ENCODE measurements at places on chromosomes 2 and 18. TPM values are rescaled to one million over a fixed set of nuclear protein-coding genes. Genes with fewer than 3 reads are reported as not detected.

The TMEM17 gene
- total RNA-seq: 2.6 TPM

The LIPG gene
- total RNA-seq: 57.8 TPM

The PCARE gene
- not detected for total RNA-seq

- DNase-seq: peak; percentile 24
- peaks cover 17% of the 10 kb centered on the region for H3K27me3 ChIP-seq
- no peak overlapping the region for H3K4me3 ChIP-seq
- H3K4me1 ChIP-seq: no peaks in the 10 kb centered on the region
Observed at GRCh38 chr2:71851094-71851750, 296.4 kb downstream of the CYP26B1 start.

DNA sequence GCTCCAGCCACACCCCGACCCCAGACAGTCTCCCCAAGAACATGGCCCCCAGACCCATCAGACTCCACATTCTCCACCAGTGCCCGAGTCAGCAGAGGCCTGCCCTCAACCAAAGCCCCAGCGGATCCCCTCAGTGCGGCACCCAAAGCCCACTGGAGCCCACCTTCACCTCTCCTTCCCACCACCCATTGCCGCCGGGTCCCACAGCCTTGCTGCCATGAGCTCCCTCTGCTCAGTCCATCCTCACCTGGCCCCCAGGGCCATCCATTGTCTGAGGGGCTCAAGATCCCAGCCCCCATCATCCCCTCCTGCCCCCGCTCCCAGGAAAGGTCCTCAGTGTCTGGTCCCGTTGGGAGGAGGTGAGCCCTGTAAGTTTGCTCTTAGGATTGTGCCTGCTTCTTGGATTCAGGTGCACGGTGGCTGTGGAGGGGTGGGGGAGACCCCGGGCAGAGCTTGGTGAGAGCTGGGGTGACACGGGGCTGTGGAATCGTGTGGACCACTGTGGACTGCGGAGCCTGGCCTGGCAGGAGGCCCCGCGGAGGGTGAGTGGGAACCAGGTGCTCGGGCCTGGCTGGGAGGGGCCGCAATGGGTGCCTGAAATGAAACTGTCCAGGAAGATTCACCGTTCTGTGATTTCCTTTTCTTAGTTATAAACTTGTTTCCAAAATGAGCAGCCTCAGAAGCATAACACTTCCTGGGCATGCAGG is 32.7 kb upstream of the GPC1 start:
- H3K36me3 ChIP-seq: no peaks in the 10 kb centered on the region
- no peaks in the 10 kb centered on the region for H3K4me1 ChIP-seq
- DNase-seq: no peak
- no peak overlapping the region for H3K27ac ChIP-seq
- H3K4me3 ChIP-seq: no peak overlapping the region
- H3K27me3 ChIP-seq: no peaks in the 10 kb centered on the region

- no peak overlapping the region for H3K4me3 ChIP-seq
- H3K27me3 ChIP-seq: peaks cover 58% of the 10 kb centered on the region
- no peaks in the 10 kb centered on the region for H3K4me1 ChIP-seq
- DNase-seq: no peak
Observed at GRCh38 chr2:141513853-141514252, 617.0 kb downstream of the LRP1B start.

DNA sequence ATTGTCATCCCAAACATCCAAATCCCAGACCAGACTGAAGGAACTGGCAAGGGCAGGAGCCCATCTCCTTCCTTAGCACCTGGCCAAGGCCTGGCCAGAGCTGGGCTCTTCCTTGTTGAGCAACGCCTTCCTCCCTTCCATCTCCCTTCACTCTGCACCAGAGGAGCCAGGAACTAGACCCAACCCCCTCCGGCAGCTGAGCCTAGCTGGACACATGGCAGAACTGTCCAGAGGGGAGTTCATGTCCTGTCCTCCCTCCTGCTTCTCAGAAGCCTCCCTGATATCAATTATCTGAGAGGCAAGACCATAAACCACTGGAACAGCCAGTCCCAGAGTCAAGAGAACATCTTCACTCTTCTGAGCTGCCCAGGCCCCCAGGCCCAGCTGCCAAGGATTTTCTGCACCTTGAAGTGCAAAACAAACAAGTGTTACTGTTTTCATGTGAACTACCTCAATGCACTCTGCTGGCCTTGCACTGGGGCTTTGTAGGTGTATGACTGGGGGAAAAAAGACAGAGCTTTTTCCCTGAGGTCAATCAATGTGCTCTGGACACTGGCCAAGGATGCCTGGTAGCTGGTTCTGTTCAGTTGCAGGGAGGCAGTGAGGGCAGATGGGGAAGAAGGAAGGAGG is 107.6 kb upstream of the MSH6 start:
- H3K27ac ChIP-seq: no peak overlapping the region
- no peak overlapping the region for H3K4me3 ChIP-seq
- H3K27me3 ChIP-seq: peaks cover 6% of the 10 kb centered on the region
- no peaks in the 10 kb centered on the region for H3K4me1 ChIP-seq
- no peaks in the 10 kb centered on the region for H3K36me3 ChIP-seq

DNA sequence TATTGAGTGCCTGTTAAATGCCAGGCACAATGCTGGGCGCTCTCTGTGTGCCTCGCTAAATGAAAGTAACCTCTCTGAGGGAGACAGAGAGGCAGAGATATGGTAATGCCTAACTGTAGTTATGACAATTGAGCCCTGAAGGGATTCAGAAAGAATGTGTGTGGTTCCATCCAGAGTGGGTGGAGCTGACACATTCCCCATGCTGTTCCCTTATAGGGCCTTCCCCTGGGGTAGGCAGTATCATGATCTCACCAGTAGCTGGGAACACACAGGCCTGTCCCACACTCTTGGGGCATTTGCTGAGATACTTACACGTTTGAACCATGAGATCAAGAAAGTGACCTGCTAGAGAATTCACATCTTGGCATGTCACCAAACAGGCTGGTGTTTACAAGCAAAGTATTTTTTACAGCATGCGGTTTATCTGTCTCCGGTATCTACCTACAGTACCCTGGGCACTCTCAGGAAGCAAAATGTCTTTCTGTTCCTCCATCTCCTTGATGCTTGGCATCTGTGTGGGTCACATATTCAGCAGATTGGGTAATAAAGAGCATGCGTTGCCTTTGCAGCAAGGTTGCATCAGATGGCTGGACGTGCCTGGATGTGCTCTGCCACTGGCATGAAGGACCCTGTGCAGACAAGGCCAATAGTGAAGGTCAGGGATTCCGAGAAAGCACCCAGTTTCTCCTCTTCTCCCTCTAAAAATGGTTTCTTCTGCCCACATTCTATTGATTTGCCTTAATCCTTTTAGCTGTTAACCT is 9.4 kb downstream of the CTIF start:
- H3K27ac ChIP-seq: peak overlapping the region; percentile 95
- peak; percentile 91 for DNase-seq
- no peaks in the 10 kb centered on the region for H3K27me3 ChIP-seq
- peaks cover 53% of the 10 kb centered on the region for H3K4me1 ChIP-seq

DNA sequence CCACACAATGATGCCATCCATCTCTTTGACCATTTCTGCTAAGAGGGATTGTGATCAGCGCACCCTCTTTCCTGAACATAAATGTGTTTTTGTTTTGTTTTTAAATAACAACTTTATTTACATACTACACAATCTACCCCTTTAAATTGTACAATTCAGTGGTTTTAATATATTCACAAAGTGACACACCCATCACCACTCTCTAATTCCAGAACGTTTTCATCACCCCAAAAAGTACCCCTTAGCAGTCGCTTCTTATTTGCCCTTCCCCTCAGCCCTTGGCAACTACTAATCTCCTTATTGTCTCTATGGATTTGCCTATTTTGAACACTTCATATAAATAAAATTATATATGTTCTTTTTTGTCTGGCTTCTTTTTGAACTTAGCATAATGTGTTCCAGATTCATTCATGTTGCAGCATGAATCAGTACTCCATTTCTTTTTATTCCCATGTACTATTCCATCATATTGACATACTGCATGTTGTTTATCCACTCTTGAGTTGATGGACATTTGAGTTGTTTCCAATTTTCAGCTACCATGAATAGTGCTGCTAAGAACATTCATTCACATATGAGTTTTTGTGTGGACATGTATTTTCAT is 150.9 kb upstream of the NABP1 start:
- no peaks in the 10 kb centered on the region for H3K36me3 ChIP-seq
- H3K4me1 ChIP-seq: no peaks in the 10 kb centered on the region
- DNase-seq: no peak
- H3K27me3 ChIP-seq: no peaks in the 10 kb centered on the region

DNA sequence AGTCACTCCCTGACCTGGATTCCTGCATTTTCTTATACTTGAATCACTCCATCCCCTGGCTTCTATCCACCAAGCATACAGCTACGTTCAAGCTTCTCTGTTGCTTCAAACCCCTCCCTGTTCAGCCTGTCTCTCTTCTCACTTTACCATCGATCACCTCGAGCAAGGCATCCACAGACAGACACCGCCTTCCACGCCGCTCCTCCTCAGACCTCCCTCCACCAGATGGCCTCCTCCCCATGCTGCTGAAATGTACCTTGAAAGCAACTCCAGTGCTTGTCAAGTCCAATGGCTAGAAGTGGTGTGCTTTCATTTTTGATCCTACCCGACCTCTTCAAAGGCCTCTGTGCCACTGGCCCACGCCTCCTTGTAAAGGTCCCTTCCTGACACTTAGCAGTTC is 131.3 kb upstream of the ACAA2 start:
- H3K4me3 ChIP-seq: no peak overlapping the region
- H3K27ac ChIP-seq: no peak overlapping the region
- H3K27me3 ChIP-seq: no peaks in the 10 kb centered on the region
- DNase-seq: no peak
- no peaks in the 10 kb centered on the region for H3K4me1 ChIP-seq

DNA sequence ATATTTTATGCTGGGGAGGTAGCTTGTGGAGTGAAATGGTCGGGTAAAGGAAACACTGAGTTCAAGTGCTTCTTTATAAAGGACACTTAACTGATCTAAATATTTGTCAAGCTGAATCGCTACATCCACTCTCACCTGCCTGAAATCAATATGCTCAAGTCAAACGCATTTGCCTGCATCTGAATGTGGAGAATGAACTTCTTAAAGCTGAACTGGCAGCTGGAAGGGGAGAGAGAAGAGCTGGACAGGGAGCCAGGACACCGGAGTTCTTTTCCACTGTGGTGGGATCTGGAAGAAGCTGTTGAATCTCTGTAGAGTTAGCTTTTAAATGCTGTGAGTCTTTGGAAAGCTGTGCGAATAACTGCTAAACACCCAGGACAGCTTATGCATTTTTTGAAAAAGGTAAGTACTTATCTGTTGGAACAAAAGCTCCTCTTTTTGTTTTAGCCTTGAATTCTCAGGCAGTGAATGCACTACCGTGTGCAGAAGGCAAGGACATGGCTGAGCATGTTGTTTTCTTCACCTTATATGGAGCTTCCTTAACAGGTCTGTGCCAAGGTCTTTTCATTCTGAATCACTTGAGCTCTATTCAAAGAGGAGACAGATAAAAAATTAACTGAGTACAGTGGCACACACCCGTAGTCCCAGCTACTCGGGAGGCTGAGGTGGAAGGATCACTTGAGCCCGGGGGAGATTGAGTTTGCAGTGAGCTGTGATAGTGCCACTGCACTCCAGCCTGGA is 74.2 kb upstream of the KLF7 start:
- peak; percentile 83 for DNase-seq
- no peak overlapping the region for H3K4me3 ChIP-seq
- no peaks in the 10 kb centered on the region for H3K36me3 ChIP-seq
- H3K4me1 ChIP-seq: peaks cover 18% of the 10 kb centered on the region

GRCh38 chr2:146209842-146210275 is 1635.0 kb upstream of the ACVR2A start:
- H3K36me3 ChIP-seq: no peaks in the 10 kb centered on the region
- H3K4me1 ChIP-seq: no peaks in the 10 kb centered on the region
- no peak for DNase-seq
- H3K27ac ChIP-seq: no peak overlapping the region

- no peaks in the 10 kb centered on the region for H3K36me3 ChIP-seq
- no peak overlapping the region for H3K27ac ChIP-seq
- DNase-seq: no peak
- H3K27me3 ChIP-seq: no peaks in the 10 kb centered on the region
- H3K4me3 ChIP-seq: no peak overlapping the region
Observed at GRCh38 chr2:133412694-133413093, 155.6 kb downstream of the NCKAP5 start.

GRCh38 chr2:47833516-47833968 is 50.6 kb downstream of the MSH6 start:
- no peak overlapping the region for H3K4me3 ChIP-seq
- H3K27me3 ChIP-seq: no peaks in the 10 kb centered on the region
- H3K36me3 ChIP-seq: peaks cover 85% of the 10 kb centered on the region
- no peak overlapping the region for H3K27ac ChIP-seq

DNA sequence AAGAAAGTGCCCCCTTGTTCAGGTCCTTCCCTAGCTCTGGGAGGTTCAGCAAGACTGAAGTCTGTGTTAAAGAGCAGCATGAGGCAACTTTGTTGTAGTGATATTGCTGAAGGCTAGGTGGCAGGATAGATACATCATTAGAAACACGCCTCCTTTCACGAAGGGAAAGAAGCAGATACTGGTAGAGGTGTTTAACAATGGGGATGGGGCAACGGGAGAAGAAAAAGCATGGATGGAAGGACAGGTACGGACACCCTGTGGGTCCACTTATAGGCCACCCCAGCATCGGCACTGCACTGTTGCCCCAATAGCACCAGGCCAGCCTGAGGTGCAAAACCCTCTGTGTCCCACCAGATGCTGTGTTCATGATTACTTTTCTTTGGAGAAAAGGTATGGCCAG is 3.5 kb upstream of the IGFBP5 start:
- H3K4me3 ChIP-seq: no peak overlapping the region
- peak; percentile 68 for DNase-seq
- H3K27me3 ChIP-seq: no peaks in the 10 kb centered on the region
- peaks cover 15% of the 10 kb centered on the region for H3K4me1 ChIP-seq

GRCh38 chr2:179096090-179096489 is 46.2 kb upstream of the CCDC141 start:
- no peak overlapping the region for H3K27ac ChIP-seq
- peak; percentile 68 for DNase-seq
- no peak overlapping the region for H3K4me3 ChIP-seq
- H3K36me3 ChIP-seq: no peaks in the 10 kb centered on the region
- peaks cover 11% of the 10 kb centered on the region for H3K4me1 ChIP-seq

DNA sequence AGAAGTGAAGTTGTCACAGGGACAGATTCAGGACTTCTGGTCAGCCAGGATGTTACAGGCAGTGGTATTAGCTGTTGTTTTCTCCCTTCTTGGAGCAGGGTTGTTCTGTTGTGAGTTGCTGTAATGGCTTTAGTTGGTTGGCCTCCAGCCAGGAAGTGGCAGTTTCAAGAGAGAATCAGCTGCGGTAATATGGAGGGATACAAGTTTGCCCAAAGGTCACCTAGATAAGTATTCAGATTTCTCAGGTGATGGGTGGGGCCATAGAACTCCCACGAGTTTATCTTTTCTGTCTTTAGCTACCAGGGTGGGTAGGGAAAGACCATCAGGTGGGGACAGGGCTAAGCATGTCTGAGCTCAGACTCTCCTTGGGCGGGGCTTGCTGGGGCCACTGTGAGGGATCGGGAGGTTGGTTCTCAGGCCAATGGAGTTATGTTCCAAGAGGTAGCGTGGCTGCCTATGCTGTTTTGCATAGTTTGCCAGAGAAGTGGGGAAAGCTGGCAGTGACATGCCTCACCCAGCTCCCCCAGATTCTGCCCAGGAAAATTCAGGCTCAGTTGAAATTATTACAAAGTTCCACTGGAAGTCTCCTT is 640.4 kb upstream of the CHAC2 start:
- H3K4me3 ChIP-seq: no peak overlapping the region
- H3K4me1 ChIP-seq: peaks cover 19% of the 10 kb centered on the region
- DNase-seq: no peak
- no peaks in the 10 kb centered on the region for H3K27me3 ChIP-seq
- H3K36me3 ChIP-seq: no peaks in the 10 kb centered on the region
- H3K27ac ChIP-seq: no peak overlapping the region
